ENCODE measurements at places on chromosomes 4 and X. TPM values are rescaled to one million over a fixed set of nuclear protein-coding genes. Genes with fewer than 3 reads are reported as not detected.

DNA sequence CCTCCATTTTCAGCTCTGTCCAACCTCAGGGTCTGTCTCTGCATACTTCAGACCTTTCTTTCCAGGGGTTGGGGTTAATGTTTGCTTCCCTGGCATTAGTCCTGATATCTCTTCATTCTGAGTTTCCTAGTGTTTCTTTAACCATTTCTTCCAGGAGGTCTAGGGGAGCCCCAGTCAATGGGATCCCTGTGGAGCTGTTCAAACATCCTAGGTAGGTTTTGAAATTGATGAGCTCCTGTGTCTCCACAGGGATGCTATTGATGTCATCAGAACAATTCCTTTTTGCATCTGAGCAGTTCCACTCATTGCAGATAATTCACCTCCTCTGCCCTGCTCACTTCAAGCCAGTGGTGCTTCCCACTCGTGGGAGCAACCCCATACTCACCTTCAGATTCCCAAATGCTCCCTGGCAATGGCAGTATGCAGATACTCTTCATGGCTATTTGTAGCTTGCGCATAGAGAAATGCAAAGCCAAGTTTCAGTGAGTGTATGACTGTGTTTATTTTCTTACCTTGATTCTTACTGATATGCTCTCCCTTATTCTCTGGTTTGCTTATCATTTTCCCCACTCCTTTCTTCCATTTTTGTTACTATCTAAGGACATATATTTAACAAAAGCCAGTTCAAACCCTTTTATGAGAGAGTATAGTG lies 33.7 kb upstream of the LIMCH1 start:
- DNase-seq: no peak

DNA sequence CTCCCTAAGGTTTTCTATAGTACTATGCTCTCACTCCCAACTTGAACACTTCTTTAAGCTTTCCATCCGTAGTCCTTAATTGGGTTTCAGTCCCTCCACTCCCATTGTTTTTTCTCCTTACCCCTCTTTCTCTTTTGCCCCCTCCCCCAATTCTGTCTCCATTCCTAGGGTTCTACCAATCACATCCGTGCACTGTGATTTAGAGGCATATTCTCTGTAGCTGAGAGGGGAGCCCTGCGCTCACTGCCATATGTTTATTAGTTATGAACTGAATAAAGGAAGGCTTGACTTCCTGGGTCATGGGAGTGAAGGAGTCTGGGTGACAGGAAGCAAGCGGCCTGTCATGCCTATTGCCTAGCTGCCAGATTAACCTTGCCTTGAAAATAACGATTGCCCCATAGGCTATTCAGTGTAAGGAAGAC lies 471 bp downstream of the MCTS1 start:
- DNase-seq: no peak

The C4orf50 gene
- total RNA-seq: not detected

GRCh38 chr4:5592272-5592671 lies 116.1 kb downstream of the EVC2 start:
- no peak for DNase-seq

The MYL5 gene
- total RNA-seq: 7.2 TPM

The SPATA18 gene
- total RNA-seq: 0.74 TPM

The SRPX2 gene
- total RNA-seq: 5.2 TPM

DNA sequence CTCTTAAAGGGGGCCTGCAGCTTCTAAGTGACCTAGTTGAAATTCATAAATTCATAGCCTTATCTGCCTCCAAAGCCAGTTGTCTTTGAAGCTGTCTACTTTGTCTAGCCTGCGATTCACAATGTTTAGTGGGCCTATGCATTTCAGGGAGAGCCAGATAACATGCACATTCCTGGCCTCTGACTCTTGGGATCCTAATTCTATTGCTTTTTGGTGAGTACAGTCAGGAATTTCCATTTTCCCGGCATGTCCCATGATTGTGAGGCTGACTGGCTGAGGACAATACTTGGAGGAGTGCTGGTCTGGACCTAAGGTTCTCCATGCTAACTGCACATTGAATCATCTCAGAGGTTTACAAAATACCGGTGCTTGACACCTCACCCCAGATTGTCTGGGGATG lies 155.0 kb downstream of the MSL3 start:
- DNase-seq: no peak

The ABCG2 gene
- 0.46 TPM for total RNA-seq

DNA sequence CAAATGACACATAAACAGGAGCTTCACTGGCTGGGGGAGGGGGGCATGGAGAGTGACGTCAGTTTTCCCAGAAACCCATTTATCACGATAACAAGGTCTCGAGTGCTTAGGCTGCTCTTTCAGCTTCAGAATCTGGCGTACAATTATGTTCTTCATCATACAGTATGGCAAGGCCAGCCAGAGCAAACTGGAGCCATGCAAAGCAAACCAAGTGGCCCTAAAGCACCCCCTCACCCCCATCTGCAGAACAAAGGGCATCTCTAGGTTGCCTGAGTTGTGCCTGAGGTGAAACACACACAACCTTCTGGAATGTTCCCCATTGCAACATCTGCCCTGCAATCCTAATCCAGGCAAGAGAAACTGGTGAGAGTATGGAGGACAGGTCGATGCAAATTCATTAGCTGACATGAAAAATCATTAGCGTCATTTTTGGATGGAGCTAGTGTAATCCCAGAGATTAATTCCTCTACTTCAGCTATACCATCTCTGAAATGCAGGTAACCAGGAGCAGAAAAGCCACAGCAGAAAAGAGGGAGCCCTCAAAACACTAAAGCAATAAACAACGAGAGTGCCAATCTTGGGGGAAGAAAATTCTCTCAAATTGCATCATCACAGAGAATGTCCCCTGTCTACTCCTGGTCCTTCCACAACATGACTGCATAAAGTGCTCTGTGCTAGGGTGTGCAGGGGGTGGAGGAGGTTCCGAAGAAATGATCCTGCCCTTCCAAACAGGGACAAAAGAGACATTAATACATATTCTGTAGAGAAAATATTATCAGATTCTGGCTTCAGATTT lies 1.8 kb downstream of the SEPTIN6 start:
- DNase-seq: no peak

The ETDB gene
- total RNA-seq: not detected

Data from psoas muscle (tissue), 8 donors.